GM23338 (cell line): ENCODE measurements at places on chromosomes 4 and X.

DNA sequence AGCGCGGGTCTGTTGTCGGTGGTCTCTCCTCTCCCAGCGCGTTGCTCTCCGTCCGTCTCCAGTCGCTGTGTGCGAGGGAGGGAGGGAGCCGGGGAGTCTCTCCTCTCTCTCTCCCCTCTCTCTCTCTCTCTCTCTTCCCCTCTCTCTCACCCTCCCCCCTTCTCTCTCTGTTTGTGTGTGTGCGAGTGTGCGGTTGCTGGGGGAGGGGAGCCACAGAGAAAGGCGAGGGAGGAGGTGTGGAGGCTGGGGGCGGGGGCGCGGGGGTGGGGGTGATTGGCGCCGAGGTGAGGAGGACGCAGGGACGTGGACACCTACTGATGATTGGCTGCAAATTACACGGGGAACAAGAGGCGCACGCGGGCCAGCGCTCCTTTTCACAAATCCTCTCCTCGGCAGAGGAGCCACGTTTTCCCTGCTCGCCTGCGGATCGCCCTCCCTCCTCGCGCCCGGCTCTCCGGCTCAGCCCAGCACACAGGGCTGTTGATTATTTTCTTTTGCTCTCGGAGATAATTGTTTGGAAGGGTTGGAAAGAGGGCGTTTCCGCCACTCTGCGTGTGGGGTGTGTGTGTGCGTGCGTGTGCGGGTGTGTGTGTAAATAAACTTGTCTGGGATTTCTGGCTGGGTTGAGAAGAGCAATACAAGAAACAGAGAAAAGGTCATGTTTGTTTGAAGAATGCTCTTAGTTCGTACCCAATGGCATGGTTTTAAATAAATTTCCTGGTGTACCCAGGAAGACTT lies at the start of gene CXXC4:
TSS of gene CXXC4 (minus strand) at position 73 of the 738 bp plus-strand sequence. CDS start 3,092 bp downstream, outside the sequence.
- peak; percentile 94 for DNase-seq

GRCh38 chr4:62191451-62192240 lies 991.5 kb downstream of the ADGRL3 start:
- no peak for DNase-seq

DNA sequence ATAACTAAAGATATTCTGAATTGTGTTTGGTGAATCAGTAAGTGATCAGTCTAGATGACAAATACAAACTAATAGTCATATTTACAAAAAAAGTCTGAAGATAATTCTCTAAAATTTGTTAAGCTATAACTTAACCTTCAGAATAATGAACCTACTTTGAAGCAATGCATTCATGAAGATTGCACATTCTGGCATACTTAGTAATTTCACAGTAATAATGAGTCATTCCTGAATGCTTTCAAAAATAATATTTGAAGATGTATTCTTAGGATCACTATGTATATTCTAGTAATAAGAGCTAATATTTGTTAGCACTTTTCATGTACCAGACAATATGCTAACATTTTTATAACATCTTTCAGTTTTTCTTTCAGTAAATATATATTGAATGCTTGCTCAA lies 756.7 kb upstream of the SLIT2 start:
- no peak for DNase-seq

DNA sequence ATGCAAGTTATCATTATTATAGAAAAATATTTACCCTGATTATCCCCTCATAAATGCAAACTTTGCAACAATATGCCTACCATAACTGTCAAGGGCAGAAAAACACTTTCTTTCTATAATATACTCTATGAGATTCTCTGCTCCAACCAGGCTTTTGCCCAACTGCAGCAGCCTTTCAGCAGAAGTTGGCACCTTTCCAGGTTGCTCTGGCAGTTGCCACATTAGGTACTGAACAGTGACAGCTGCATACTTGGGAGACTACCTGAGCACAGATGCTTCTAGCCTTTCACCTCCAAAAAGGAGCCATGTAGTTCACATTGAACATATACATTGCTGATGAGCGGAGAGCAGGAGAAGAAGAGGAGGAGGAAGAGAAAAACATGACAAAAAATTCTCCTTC lies 69.5 kb upstream of the BRWD3 start:
- no peak for DNase-seq

DNA sequence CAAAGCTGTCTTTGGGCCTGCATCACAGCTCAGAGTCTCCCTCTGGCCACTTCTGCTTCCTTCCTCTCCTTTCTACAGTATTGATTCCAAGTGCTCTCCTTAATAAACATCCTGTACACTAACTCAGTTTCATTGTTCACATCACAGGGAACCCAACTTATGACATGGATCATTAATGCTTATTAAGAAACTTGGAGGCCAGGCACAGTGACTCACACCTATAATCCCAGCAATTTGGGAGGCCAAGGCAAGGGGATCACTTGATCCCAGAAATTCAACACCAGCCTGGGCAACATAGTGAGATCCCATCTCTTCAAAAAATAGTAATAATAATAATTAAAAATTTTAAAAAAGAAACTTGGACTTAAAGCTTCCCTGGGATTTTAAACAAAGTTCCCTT lies 89.2 kb upstream of the EFHC2 start:
- DNase-seq = peak; percentile 27

DNA sequence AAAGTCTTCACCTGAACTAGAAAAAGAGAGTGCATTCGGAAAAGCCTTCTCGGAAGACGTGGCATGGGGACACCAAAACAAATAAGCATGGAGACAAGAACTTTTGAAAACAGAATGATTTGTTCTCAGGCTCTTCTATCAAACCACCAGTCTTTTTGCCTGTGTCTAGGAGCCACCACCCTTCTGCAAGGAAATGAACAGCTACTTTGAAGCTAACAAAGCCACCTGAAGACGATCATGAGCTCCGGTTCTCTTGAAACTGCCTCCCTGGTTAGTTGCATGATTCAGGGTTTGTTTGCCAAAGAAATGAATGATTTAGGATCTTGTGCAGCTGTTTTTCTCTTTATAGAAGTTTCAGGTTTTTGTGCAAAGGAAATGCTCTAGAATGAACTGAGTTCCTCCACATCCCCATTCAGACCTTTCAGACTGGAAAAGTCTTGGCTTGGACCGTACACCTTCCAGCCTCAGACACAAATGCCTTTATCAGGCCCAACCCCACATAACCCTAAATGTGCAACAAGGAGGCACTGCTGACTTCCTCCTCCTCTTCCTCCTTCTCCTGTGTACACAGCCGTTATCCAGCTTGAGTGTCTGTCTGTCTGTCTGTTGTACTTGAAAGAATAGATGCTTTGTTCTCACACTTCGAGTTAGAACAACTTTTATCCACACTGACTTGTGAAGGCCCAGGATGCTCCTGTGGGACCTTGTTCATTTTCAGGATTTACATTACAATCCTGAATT lies 334.8 kb upstream of the KLF3 start:
- DNase-seq = no peak

GRCh38 chr4:3176367-3177229 lies 72.4 kb upstream of the MSANTD1 start:
- no peak for DNase-seq

GRCh38 chr4:156578005-156578404 lies 393.6 kb downstream of the PDGFC start:
- no peak for DNase-seq

- DNase-seq = no peak
Measured at GRCh38 chrX:130887376-130887775, 15.6 kb downstream of the ENOX2 start.

- no peak for DNase-seq
Measured at GRCh38 chr4:135144498-135144897, 942.9 kb upstream of the PABPC4L start.

DNA sequence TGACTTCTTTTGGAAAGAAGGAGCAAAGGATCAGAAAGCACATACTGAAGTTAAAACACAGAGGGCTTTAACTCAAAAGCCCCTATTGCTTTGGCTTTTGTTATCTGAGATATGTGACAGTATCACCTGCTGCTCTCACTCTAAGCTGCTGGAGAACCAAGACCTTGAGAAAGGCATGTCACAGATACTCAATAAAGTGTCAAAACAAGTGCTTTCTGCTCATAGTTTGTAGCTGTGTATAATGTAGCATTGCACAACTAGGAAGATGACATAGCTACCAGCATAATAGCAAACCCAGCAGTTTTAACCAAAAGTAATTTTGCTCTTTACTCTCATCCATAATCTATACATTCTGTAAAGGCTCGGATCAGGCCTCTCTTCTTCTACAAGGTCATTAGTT lies 159.6 kb downstream of the LHFPL1 start:
- DNase-seq = no peak

GRCh38 chr4:28287831-28288233 lies 1427.2 kb downstream of the STIM2 start:
- peak; percentile 40 for DNase-seq

DNA sequence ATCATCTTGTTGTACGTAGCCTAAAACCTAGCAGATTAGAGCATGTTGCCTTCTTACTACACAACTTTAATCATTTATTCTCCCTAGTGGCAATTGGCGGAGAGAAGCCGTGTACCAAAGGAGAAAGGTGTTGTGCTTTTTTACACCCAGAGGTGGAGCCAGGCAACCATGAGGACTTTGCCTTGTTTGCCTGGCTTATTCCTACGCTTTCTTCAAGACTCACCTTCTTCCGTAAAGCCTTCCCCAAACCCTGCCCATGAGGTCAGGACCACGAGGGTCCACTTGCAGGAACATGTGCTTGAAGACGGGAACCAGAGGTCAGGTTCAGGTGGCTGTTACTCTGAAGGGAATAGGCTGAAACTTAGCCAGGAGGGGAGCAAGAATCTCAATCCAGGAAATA lies 290.5 kb downstream of the RAB28 start:
- peak; percentile 53 for DNase-seq

DNA sequence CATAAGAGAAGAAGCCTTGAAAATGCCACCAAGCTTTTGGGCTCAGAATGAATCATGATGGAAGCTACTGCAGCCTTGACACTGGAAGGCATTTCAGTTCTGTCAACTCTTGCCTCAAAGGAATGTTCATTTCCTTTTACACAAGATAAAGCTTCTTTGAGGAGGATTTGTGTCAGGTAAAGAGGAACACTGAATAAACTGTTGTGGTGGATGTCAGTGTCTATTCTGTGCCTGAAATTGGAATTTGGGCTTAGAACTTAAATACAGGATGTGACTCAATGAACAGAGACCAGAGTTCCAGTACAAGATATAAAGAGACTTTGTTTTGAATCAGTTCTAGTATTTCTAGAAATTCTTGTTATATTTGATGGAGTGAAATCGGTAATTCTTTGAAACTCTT lies 313.2 kb downstream of the PACRGL start:
- DNase-seq = no peak

- peak; percentile 64 for DNase-seq
Measured at GRCh38 chrX:14697451-14697850, 168.1 kb downstream of the GLRA2 start.

- no peak for DNase-seq
Measured at GRCh38 chr4:118279328-118279727, 73.5 kb downstream of the PRSS12 start.

DNA sequence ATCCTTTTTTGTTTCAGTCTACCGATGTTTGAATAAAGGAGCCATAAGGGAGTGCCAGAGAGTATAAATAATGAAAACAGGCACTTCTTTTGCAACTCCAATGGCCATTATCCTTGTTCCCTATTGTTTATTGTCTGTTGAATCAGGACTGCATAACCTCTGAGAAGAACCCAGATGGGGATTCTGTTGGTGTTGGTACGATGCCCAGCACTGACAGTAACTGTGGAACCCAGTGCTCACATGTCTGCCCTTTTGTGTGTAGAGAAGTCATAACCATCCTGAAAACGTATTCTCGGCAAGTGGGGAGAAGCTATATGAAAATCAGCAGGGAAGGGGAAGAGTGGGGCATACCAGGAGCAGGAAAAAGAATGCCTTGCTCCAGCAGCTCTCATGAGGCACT lies 195.1 kb upstream of the EDNRA start:
- no peak for DNase-seq

DNA sequence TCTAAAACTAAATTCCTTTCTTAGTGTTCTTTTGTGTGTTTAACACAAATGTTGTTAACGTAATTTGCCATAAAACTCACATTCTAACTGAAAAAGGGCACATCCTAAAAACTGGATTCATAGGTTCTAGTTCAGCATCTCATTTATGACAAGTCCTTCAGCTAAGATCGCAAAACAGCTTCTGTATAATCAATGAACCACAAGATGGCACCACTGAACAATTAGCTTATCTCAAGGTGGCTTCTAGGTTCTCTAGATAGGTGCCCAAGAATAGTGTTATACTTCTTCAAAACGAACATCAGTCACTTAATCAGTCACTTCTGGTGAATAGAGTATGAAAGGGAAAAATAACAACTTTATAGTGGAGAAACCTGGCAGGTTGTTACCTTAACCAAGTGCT lies 54.3 kb downstream of the NRK start:
- peak; percentile 50 for DNase-seq

GRCh38 chr4:33133723-33134122 lies 2413.6 kb downstream of the PCDH7 start:
- DNase-seq = peak; percentile 43

GRCh38 chr4:38939165-38939564 lies 71.6 kb downstream of the FAM114A1 start:
- DNase-seq = no peak

DNA sequence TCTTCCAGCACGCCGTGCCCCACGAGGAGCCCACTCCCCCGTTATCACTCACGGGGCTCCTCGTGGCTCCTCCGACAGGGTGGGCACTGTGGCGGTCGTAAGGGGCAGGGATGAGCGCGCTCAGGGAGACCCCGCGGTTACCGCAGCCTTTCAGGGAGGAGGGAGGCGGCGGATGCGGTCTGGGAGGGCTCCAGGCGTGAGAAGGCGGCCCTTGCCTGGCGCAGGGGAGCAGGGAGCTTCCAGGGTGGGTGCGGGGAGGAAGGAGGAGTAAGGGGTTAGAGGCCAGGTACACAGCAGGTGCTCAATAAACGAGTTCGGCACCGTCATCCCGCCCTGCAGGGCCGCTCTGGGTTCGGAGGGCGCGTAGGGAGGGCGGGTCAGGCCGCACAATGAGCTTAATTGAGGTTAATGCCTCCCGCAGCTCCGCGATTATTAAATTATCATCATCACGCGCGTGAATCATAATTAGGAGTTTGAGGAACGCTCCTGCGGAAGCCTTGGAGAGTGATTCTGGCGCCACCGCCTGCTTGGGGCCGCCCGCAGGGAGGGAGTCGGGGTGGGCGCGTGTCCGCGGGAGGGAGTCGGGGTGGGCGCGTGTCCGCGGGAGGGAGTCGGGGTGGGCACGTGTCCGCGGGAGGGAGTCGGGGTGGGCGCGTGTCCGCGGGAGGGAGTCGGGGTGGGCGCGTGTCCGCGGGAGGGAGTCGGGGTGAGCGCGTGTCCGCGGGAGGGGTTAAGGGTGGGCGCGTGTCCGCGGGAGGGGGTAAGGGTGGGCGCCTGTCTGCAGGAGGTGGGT lies 7.6 kb upstream of the NKX1-1 start:
- DNase-seq = peak; percentile 57

DNA sequence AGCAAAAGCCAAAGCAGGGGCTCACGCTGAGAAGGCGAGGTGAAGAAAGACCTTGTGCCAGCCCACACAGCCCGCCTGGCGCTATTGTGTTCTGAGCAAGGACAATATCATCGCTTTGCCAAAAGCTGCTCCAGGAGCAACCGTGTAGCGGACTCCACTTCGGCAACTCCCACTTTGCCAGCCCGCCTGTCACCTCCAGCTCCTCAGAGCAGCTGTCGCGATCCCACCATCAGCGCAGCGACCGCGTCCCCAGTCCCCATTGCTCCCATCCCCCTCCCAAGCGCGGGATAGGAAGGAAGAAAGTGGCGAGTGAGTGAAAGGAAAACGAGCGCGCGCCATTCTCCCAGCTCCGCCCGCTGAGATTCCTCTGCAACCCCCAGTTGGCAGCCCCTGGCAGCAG lies 759 bp downstream of the ZC4H2 start:
- DNase-seq = peak; percentile 60

- DNase-seq = no peak
Measured at GRCh38 chr4:90171491-90171890, 44.3 kb downstream of the CCSER1 start.

- DNase-seq = peak; percentile 43
Measured at GRCh38 chrX:114047558-114047957, 536.3 kb upstream of the HTR2C start.

- no peak for DNase-seq
Measured at GRCh38 chr4:165367040-165367439, 11.8 kb upstream of the CPE start.
